ENCODE measurements at places on chromosomes 5 and 9.

DNA sequence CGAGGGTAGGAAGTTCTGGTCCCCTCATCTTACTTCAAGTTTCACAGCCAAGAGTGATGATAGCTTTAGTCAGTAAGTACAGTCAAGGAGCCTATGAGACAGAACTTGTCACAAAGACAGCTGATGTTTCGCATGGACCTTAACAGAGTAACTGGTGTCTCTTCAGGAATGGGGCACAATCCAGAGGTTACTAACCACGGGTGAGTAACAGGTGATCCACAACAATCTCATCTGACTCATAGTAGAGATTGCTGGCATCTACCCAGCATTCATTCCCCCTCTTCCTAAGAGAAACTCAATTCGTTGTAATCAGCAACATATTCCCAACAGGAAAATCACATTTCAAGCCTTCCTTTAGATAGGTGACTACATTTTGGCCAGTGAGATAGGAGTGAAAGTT lies 126.7 kb downstream of the SNX18 start:
- DNase-seq, result no peak

DNA sequence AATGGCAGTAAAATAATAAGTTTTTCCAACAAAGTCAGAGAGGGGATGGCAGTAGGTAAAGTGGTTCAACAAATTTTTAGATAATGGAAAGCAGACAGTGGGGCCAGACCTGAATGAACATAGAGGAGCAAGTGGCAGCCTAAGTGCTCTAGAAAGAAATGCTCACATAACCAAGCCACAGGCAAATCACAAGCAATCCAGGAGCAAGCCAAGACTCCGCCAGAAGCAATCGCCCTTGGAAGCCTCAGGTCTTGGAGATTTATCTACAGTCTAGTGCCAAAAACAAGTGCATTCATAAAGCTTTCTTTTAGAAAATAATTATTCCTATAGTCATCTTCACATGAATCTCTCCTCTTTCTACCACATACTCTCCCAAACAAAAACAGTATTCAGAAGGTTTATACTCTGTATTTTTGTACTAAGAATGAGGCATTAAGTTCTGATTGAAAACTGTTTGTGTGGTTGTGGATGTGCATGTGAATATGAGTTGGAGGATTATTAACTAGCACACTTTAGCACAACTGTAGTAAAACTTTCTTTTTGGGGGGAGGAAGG lies 375.5 kb downstream of the CDH9 start:
- DNase-seq, result no peak

- DNase-seq, result no peak
These were observed 1.2 kb downstream of the MRPS30 start for GRCh38 chr5:44809956-44810420.

DNA sequence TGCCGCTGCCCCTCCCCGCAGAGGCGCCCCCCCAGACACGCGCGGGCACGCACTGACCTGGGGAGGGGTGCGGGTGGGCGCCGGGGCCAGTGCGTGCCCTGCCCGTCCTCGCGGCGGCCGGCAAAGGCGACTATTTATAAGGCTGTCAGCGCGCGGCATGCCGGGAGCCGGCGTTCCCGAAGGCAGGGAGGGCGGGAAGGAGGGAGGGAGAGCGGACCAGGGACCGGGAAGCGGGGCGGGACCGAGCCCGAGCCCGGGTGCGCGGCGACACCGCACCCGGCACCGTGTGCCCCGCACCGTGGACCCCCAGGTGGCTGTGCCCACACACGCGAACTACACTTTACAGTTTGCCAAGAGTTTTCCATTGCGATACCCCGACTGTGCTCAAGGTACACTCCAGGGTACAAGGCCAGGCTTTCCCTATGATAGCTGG lies at the start of gene AK1:
Gene AK1 (minus strand): TSS at position 110 of the 433 bp plus-strand sequence. CDS start 3,058 bp downstream, outside the sequence.
- DNase-seq, result peak; percentile 74

GRCh38 chr5:170596482-170597044 lies 92.7 kb downstream of the KCNIP1 start:
- no peak for DNase-seq

GRCh38 chr5:176822041-176822792 lies 11.9 kb downstream of the UNC5A start:
- DNase-seq, result no peak

DNA sequence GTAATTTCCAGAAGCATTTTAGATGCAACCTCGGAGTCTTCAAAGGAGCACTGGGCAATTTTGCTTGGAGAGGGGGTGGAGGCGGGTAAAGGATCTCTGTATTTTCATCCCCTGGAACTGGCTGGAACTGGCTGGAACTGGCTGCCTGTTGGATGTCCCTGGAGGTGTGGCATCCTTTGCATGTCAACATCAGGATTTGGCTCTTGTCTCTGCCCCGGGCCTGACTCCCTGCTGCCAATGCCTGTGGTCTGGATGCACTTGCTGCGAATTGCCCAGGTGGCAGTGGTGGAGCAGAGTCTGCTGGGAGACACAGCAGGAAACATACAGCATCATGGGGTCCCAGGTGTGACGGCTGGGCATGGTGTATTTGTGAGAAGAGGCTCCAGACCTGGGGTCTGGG lies 391.3 kb downstream of the GADD45G start:
- DNase-seq, result no peak

GRCh38 chr5:57445006-57445704 lies 37.5 kb downstream of the ACTBL2 start:
- no peak for DNase-seq

- DNase-seq, result no peak
These were observed 134.4 kb downstream of the FGF1 start for GRCh38 chr5:142551338-142552067.

- no peak for DNase-seq
These were observed 30.0 kb downstream of the DAB2IP start for GRCh38 chr9:121681404-121681803.

- no peak for DNase-seq
These were observed 13.9 kb downstream of the NINJ1 start for GRCh38 chr9:93119953-93120845.

DNA sequence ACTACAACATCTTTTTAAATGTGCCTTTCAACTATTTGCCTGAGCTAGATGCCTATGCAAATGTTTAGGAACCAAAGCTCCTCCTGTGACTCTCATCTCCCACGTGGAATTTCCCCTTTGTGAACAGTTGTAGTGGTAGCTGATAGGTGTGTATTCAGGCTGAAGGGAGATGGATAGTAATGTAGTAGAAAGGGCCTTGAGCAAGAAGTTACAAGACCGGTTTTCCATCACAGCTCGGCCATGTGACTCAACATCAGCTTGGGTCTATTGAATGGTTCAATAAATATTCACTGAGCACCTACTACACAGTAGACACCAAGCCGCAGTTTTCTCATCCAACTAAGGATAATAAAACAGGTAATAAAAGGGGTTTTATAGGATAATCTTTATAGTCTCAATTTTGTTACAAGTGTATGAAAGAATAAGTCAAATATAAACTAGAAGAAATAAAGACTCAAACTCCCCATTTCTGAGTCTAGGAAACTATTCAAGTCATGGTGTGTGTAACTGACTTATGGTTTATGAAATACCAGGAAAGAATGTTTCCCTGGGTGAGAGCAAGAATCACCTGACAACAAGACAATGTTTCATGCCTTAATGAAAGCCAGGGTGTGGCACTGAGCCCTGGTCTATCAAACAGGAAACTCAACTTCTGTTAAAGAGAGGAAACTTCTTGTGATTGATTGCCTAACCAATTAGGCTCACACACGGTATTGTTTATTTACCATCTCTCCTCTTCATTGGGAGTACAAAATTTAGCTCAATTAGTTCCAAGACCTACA lies 187.1 kb upstream of the SPEF2 start:
- no peak for DNase-seq

DNA sequence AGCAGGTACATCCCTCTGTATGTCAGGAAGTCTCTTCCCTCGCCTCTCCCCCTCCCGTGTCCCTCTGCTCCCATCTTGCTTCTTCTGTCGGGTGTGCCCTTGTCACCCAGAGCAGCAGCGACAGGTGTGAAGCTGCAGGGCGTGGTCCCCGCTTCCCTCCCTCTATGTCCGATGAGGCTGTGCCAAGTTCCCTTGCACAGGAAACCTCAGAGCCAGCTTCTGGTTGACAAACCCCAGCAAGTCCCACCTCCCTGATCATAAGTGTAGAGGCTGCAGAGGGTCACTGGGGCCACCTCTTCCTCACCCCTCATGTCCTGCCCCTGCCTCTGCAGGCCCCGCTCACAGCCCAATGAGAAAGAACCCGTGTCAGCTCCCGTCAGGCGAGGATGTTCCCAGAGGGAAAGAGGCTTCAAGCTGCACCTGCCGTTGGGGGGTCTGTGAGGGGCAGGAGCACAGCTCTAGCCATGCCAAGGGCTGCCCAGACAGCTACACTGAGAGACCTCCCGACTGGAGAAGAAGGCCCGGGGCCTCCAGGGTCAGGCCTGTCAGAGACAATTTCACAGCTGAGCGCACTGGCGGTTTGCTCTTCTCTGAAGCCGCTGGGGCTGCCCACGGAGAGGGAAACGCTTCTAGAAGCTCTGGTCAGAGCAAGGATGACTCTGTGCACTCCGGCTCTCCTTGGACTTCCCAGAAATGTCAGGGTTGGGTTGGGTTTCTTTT lies 73.3 kb downstream of the AK8 start:
- DNase-seq, result no peak

DNA sequence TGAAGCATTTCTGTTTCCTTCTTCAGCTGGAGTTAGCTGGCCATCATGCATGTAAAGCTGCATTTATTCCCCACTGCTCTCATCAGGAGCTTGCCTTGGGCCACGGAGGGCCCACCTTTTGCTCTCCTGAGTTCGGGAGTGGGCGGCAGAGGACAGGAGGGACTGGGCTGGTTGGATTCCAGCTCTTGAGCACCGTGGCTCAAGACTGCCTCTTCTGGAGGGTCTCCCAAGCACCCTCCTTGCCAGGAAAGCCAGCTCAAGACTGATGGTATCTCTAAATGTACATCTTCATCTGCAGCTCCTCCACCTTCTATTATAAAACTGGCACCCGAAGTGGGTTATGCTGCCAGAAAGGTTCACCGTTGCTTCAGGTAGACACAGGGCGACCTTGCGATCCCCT lies 399.6 kb upstream of the IRX1 start:
- DNase-seq, result no peak

- no peak for DNase-seq
These were observed 1.4 kb upstream of the SPTAN1 start for GRCh38 chr9:128550770-128551656.

DNA sequence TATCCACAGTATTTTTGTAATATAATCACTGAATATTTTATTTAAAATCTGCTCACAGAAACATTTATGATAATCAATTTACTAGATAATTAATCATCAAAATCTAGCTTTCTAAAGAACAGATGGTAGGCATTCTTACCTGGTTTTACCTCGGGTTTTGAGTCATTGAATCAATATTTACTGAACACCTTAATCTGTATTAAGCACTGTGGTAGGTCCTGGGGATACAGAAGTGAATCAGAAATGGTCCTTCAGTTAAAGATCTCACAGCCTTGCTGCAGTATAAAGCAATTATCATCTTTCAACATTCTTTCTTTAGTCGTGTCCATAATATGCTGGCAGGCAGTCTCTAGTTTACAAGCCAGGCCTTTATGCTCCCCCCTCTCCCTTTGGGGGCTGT lies 2.0 kb upstream of the MEIKIN start:
- no peak for DNase-seq

GRCh38 chr5:5398071-5398470 lies 24.4 kb upstream of the ICE1 start:
- no peak for DNase-seq

GRCh38 chr9:3902631-3903030 lies 376.8 kb upstream of the RFX3 start:
- no peak for DNase-seq

Data from NCI-H1092 treated with DMSO at 0.1 percent for 48 hours (cell line).